ENCODE measurements at places on chromosomes 1 and 21.

GRCh38 chr1:86696522-86696921, 7.9 kb upstream of the SH3GLB1 start:
- DNase-seq = no peak

GRCh38 chr1:30719406-30720270, 3.7 kb downstream of the MATN1 start:
- no peak for DNase-seq

DNA sequence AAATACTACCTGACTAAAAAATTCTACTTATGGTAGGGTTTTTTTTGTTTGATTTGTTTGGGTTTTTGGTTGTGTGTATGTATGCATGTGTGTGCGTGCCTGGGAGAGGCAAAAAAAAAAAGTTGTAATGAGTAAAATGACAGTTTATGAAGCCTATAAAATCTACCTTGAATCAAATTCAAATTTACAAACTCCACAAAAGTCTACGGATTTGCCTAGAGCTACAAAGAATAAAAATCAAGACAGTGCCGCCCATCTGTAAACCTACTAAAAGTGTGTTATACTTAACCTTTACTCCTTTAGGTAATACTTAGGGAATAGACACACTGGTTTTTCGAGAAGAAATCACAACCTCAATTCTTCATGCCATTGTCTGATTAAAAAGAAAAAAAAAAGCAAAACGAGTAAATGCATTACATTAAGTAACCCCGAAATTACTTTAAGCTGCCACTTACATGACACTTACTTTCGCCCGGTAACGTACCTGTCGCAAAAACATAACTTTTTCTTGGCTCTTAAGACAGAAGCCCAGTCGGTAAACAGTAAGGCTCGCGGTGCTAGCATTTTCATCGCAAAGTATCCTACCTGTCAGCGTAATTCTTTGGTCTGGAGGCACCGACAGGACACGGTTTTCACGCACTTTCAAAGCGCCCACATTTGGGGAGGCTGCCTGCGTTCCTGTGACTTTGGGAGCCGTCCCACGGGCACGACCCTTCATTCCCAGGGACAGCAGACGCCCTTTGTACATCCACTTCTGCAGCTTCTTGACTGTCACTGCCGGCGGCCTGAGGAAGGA, 951 bp downstream of the SYDE2 start:
- peak; percentile 21 for DNase-seq

DNA sequence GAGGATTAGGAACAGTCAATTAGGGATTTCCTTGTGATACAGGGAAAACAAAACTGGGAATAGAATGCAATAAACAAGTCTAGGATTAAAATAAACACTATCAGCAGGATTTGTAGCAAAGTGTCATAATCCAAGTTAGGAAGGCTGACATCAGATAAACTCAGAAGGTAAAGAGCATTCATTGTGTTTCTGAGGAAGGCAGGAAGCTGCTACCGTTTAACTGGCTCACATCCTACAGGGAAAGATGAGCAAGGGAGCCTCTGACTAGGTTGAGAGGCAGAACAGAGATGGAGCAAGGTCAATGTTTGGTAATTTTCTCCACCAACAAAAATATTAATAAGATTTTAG, 124.7 kb downstream of the POU2F1 start:
- DNase-seq = no peak

DNA sequence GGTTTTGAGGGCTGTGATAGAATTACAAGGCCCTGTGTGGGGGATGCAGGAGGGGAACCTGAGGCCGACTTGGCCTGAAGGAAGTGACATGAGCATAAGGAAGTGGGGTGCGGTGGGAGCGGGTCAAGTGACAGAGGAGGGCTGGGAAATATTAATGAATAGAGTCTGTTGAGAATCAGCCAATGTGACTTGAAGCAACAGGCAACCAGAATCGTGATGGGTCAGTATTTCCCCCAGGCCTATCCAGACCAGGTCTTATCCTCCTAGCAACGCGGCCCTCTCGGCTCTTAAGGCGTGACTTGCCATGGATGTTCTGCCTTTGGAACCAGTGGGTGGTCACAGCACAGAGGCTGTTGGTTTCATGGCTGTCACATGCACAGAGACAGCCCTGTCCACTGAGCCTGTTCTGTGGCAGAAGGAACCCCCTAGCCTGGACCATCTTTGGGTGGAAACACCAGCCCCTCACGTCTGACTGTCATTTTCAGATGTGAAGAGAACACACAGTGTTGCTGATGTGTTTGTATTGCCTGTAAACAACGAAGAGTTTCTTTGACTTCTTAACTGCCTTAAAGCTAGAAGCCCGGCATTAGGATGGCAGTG, 468.8 kb downstream of the CAMTA1 start:
- no peak for DNase-seq

- no peak for DNase-seq
These were observed 242.5 kb upstream of the TMPRSS15 start for GRCh38 chr21:18646116-18646515.

DNA sequence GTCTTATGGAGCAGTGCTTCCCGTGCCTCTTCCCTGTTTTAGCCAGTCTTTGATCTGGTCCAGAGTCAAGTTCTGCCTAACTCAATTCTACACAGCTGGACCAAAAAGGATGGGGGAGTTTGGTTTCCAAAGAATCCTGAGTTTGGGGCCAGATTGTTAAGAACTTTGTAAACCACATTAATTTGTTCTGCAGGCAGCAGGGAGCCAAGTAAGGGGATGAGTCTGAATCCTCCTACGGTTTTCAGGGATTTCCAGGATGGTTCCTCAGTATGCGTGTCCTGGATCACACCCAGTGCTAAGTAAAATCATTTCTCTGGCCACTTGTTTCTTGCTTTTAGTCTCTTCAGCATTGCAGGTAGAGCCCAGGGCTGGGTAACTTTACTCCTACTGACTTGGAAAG, 26.1 kb upstream of the GJA5 start:
- no peak for DNase-seq

GRCh38 chr1:201309416-201309815, 26.1 kb downstream of the PKP1 start:
- DNase-seq = no peak

GRCh38 chr1:14626869-14627607, 28.6 kb downstream of the KAZN start:
- DNase-seq = no peak

DNA sequence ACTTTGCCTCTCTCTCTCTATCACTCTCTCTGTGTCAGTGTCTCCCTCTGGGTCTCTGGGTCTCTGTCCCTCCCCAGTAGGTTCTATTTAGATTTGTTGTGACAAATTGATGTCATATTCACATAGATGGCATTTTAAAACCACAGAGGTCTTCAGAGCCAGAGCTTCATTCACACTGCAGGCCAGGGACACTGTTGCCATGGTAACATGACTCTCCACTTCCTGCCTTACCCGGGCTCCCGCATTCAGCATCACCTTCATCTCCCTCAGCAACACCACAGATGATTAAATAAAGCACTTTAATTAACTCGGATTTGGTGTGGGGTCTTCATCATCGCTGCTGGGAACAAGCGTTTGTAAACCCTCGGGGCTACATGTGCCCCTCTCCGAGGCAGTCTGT, 132.6 kb downstream of the ETS2 start:
- DNase-seq = peak; percentile 32

DNA sequence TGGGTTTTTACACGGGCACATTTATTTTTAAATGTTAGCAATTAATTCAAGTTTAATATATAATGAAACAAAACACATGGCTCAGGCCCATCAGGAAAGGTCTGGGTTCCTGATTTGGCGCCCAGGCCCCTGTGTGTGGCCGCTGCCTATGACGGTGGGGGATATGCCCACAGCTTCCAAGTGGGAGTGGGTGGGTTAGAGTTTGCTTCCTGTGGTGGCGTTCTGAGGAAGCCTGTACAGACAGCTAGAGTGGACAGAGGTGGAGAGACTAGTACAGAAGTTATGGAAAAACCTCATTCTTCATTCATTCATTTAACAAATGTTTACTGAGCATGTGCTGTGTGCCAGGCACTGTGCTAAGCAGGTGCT, 22.4 kb upstream of the EPS8L3 start:
- DNase-seq = no peak

- no peak for DNase-seq
These were observed 26.0 kb downstream of the S1PR1 start for GRCh38 chr1:101262630-101263348.

GRCh38 chr1:53580009-53580400, 120.8 kb downstream of the DMRTB1 start:
- no peak for DNase-seq

- no peak for DNase-seq
These were observed 19.5 kb downstream of the MAPKAPK2 start for GRCh38 chr1:206704226-206704625.

GRCh38 chr1:26015358-26015757, 6.2 kb upstream of the EXTL1 start:
- DNase-seq = peak; percentile 32

GRCh38 chr1:192849011-192849410, 40.2 kb downstream of the RGS2 start:
- DNase-seq = no peak

GRCh38 chr1:157158967-157159366, 20.8 kb upstream of the ETV3 start:
- DNase-seq = no peak

GRCh38 chr1:173356191-173356762, 120.9 kb upstream of the PRDX6 start:
- no peak for DNase-seq

DNA sequence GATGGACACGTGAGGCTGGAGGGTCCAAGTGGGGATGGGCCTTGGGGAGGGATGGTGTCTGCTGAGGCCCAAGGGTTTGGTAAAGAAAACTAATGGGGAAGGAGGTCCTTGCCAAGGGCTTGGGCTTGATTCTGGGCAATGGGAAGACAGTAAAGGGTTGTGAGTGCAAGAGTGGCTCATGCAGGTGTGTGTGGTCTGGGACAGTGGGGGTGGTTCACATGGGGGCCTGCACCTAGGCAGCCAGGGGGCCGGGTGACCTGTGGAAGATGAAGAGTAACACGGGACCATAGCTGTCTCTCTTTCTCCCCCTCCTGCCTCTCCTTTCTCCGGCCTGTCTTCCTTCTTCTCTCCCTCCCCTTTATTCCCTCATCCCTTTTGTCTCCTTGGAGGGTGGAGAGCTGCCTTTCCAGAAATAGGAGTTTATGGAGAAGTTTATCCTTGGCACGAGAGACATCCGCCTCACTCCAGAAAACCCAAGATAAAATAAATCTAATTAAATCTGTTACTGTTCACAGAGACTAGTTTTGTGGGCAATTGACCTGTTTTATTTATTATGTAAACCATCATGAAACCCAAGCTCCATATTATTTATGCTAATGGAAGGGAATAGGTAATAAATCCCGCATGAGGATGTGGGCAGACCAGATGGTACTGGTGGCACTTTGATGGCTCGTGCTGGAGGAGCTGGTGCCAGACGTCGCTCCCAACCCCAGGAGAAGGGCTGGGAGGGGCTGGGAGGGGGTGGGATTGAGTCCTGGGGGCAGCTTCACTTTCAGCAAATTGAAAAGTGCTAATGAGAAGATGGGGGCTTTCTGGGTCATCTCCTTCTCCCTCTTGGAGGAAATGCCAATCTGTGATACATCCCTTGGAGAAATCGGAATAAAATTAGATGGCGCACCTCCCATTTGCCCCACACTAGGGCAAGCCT, 272.9 kb upstream of the CSF3R start:
- DNase-seq = no peak

DNA sequence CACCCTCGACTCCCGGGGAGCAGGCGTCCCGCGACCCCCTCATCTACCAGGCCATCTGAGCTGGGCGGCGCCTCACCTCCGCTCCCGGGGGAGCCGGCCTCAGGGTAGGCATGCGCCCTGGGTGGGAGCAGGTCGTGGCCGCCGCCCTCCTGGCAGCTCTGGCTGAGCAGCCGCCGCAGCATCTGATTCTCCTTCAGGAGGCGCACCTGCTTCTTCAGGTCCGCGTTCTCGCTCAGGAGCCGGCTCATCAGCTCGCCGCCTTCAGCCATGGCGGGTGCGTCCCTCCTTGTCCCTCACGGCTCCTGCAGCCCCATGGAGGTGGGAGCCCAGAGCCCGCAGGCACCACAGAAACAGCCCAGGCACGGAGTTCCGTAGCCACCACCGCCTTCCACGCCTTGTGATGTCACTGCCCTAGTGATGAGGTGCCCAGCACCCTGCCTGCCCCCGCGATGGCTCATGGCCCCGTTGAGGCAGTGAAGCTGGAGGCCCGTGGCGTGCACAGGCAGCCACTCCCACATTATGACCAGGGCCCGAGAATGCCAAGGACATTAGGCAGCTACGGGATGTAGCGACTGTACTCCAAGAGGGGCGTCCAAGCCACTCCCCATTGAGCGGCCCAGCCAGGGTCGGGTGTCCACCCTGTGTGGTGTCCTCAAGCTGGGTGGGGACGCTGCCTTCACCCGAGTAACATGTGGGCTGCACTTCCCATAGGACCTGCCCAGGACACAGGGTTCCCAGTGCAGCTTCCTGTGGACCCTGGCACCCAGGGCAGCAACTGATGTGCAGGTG, 1.5 kb downstream of the SPATC1L start:
- DNase-seq = no peak

DNA sequence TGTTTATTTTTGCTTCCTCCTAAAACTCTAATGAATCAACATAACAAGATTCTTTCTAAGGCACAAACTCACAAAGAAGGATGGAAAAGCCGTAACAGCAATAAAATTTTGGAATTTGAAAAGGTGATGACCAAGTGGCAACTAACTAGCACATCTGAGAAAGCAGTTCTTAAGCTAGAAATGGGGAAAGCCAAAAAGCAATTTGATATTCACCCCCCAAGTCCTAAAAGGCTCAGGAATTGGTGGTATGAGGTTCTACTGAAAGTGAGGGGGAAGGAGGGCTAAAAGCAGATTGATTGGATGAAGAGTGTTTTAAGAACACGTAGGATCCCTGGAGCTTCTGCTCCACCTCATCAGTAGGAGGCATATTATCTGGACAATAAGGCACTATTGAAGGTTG, 43.4 kb upstream of the FBXO28 start:
- no peak for DNase-seq

DNA sequence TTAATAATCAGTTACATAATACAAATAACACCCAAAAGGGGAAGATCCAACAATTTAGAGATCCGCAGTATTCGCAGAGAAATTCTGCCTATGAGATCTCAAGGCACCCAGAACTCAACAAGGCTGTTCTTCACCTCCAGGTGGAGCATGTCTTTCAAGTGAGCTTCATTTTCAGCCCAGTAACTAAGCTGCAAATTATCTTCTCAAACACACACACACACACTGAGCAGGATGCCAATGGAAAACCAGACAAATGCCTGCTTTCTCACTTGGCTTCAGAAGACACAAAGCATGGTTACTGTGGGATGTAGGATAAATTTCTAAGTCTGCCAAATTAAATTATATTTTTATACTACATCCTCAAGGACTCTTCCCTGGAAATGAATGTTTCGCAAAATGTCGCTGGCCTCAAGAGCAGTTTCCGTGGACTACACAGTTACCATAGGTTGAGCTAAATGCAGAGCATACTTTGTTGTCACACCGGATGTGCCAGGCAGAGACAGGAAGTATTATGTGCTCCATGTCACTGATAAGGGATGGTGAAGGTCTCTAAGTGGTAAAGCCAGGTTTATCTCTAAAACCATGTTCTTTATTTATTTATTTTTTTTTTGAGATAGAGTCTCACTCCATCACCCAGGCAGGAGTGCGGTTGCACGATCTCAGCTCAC, 30.3 kb downstream of the UBR4 start:
- DNase-seq = peak; percentile 32
